ENCODE measurements at places on chromosomes 3 and 15.

GRCh38 chr3:122067214-122067550, 12.0 kb downstream of the CD86 start:
- DNase-seq = no peak

DNA sequence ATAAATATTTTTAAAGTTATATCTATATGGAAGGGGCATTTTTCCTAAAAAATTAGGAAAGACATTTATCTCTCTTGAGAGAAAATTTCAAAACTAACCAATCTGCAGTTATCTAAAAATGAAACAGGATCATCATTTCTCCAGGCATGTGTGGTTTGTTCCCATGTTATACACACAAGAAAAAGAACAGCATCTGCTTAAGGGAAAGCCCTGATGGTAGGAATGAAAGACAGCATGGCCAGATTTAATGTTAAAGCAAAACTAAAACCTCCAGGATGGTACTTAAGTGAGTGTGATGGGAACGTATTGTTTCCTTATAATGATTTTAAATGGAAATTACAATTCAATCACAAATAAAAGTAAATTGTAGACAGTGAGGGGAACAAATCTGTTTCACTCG, 46.2 kb upstream of the GYG1 start:
- DNase-seq = no peak

- no peak for DNase-seq
Observed at GRCh38 chr3:104108522-104108921, 1258.2 kb upstream of the ALCAM start.

DNA sequence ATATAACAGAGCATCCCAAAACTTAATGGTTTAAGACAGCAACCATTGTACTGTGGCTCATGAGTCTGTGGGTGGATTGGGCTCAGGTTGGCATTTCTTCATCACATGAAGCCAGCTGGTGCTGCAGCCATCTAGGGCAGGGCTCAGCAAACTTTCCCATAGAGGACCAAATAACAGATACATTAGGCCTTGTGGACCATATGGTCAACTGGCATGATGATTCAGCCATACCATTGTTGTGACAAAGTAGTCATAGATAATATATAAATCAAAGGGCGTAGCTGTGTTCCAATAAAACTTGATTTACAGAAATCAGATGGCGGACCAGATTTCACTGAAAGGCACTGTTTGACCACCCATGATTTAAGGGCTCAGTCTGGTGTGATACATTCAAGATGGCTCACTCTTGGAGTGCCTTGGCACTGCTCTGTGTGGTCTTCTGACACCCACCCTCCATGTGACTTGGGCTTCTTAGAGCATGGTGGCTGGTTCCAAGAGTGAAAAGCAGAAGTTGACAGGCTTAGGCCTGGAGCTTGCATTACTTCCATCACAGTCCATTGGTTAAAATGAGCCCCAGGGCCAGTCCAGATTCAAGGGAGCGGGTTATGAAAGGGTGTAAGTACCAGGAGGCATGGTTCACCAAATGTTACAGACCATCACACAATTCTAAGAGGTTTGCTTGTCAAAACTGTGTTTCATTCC, 40.8 kb upstream of the BHLHE40 start:
- DNase-seq = no peak

GRCh38 chr3:30188713-30189112, 417.7 kb upstream of the TGFBR2 start:
- no peak for DNase-seq

DNA sequence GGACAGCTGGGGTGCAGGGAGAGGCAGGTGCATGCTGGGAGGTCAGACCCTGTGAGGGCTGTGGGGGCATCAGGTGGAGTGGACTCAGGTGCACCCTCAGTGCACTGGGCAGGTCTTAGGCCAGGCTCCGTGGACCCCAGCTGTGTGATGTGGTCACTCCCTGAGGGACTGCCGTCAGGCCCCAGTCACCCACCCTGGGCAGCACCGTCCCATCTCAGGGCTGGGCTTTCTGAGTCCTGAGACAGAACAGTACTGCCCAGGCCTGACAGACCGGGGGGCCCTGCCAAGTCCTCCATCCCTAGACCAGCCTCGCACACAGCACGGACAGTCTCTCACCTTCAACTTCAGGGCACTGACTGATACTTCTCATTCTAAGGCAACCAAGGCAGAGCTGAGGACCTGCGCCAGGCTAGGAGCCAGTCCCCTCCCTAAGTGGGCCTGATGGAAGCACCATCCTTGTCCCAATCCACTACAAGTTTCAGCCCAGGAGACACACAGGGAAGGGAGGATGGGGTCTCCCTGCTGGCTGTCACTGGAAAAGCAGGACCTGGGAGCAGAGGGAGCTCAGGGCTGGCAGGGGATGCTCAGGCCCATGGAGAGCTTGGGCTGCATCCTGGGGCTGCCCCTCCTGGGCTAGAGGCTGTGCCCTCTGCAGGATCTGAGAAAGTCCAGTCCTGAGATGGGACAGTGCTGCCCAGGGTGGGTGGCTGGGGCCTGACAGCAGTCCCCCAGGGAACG, 86.3 kb downstream of the LMLN start:
- DNase-seq = no peak

GRCh38 chr3:73419942-73420341, 204.8 kb downstream of the PDZRN3 start:
- DNase-seq = no peak

DNA sequence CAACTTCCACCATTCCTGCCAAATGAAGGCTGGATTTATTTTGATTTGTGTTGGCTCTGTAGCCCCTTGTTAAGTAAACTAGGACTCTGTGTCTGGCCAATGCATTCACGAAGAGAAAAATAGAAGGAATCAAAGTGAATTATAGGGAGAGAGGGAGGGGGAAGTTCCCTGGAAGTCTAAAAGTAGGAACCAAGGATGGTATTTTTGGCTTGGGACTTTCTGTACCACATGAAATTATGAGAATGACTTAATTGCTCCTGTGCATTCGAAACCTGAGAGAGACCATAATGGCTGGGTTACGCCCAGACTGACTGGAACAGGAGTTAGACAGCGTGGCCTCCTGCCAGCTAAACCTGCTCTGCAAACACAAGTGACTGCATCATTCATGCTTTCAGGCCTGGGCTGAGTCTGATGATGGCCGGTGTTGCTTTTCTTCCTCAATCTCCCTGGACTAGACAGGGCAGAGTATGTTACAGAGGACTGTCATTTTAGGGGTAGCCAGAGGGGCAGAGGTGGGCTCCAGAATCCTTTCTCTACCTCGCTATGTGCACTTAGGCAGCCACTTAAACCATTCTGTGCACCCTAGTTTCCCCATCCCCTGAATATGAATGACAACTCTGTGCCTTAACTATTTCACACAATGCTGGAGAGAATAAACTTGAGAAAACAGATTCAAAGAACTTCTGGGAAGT, 58.9 kb downstream of the MYO1E start:
- DNase-seq = no peak

- no peak for DNase-seq
Observed at GRCh38 chr3:150483226-150483625, 63.1 kb downstream of the SERP1 start.
